ENCODE measurements at places on chromosomes 3 and 15. TPM values are rescaled to one million over a fixed set of nuclear protein-coding genes. Genes with fewer than 3 reads are reported as not detected.
A peak's percentile ranks its signal among the peaks of the same experiment; 100 is the strongest.

SEMA5B gene
- 0.31 TPM for total RNA-seq

GRCh38 chr3:186931532-186932280, 1.4 kb downstream of the ST6GAL1 start:
- no peaks in the 10 kb centered on the region for H3K27me3 ChIP-seq
- H3K27ac ChIP-seq = peak overlapping the region; percentile 91
- H3K36me3 ChIP-seq = no peaks in the 10 kb centered on the region
- peak overlapping the region; percentile 94 for H3K4me3 ChIP-seq

DNA sequence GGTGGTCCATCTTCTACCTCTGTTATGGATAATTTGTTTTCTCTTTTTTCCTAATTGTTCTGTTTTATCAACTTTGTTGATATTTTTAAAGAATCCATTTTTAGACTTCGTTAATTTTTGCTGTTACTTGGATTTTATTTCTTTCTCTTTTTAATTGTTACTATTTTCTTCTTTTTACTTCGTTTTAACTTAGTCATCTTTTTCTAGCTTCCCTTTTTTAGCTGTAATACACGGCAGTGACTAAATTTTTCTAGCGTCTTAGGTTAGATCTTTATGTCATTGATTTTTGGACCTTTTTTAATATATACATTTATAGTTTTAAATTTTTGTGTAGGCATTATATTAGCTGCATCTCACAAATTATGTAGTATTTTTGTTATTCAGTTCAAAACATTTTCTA, 33.1 kb downstream of the ARIH2 start:
- peaks cover 4% of the 10 kb centered on the region for H3K36me3 ChIP-seq
- no peak overlapping the region for H3K27ac ChIP-seq
- no peaks in the 10 kb centered on the region for H3K4me1 ChIP-seq
- no peak overlapping the region for H3K4me3 ChIP-seq

EPHA3 gene
- 11.7 TPM for total RNA-seq

OXTR gene
- 2.6 TPM for total RNA-seq

DNA sequence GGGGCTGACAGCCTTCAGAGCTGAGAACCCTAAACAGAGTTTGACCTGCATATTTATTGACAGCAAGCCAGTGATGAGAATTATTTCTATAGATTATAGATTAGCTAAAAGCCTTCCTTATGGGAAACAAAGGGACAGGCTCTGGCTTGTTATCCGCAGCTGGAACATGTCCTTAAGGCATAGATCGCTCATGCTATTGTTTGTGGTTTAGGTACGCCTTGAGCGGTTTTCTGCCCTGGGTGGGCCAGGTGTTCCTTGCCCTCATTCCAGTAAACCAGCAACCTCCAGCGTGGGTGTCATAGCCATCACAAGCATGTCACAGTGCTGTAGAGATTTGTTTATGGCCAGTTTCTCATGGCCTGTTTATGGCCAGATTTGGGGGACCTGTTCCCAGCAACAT, 10.2 kb upstream of the FAH start:
- no peak overlapping the region for H3K4me3 ChIP-seq
- no peak overlapping the region for H3K27ac ChIP-seq
- no peak for DNase-seq
- H3K27me3 ChIP-seq = no peaks in the 10 kb centered on the region

DNA sequence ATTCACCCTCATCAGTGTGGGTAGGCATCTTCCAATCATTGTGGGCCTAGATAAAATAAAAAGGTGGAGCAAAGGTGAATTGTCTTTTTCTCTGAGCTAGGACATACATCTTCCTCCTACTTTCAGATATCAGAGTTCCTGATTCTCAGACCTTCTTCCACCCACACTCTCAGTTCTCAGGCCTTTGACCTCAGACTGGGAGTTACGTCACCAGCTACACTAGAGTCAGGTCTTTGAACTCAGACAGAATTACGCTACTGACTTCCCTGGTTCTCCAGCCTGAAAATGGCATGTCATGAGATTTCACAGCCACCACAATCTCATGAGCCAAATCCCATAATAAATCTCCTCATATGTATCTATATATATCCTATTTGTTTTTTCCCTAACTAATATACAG, 39.0 kb downstream of the STRIT1 start:
- no peak for DNase-seq
- no peaks in the 10 kb centered on the region for H3K27me3 ChIP-seq
- H3K4me3 ChIP-seq = no peak overlapping the region

DNA sequence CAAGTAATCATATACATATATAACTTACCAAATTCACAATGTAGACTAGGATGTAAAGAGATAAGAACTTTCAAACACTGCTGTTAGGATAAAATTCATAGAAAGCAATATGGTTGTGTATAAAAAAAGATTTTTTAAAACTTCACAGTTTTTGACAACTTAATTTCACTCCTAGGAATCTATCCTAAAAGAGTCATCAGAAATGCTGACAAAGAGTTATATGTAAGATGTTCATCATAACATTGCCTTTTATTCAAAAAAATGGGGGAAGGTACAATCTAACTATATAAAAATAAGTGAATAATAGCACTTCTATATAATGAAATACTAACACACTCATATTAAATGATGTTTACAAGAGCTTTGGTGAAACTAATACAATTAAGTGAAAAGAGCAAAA, 4.3 kb upstream of the CLDN18 start:
- DNase-seq = no peak
- H3K4me3 ChIP-seq = no peak overlapping the region
- H3K27ac ChIP-seq = no peak overlapping the region
- no peaks in the 10 kb centered on the region for H3K36me3 ChIP-seq
- no peaks in the 10 kb centered on the region for H3K27me3 ChIP-seq
- no peaks in the 10 kb centered on the region for H3K4me1 ChIP-seq

TAMM41 gene
- total RNA-seq = 16.7 TPM

DNA sequence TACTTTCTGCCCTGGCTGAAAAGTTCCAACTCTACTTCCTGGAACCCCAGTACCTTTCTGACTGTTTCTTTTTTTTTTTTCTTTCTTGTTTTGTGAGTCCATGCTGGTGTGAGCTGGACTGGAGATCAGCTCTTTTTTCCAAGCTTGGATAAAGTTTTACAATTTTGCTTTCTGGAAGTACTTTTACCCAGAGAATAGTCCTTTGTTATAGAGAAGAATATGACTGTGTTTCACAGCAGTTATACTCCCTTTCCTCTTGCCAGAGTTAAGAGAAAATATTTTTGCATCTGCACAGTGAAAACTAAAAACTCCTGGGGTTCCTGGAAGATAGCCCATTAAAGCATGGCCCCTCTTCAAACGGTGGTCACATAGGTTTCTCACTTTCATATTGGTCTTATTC, 1100.6 kb downstream of the OTOL1 start:
- H3K36me3 ChIP-seq = no peaks in the 10 kb centered on the region
- no peak overlapping the region for H3K27ac ChIP-seq
- H3K27me3 ChIP-seq = no peaks in the 10 kb centered on the region
- no peak overlapping the region for H3K4me3 ChIP-seq
- H3K4me1 ChIP-seq = peaks cover 7% of the 10 kb centered on the region

DNA sequence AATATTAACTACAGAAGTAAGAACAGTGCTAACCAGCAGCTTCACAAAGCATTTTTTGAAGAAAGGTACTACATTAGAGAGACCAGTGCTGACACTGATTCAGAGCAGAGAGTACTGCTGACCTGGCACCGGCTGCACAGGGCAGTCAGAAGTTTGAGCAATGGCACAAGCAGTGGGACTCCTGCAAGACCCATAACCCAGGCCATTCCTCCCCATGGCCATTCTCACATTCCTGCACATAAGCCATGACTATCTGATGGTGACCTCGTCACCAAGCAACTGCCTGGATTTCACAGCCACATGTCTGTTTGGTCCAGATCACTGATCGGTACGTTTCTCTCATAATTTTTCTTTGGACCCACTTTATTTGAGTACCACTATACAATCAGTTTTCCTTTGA, 88.7 kb downstream of the GPR156 start:
- H3K27ac ChIP-seq = no peak overlapping the region
- H3K36me3 ChIP-seq = no peaks in the 10 kb centered on the region
- no peaks in the 10 kb centered on the region for H3K27me3 ChIP-seq
- no peak for DNase-seq
- H3K4me3 ChIP-seq = no peak overlapping the region
- H3K4me1 ChIP-seq = no peaks in the 10 kb centered on the region
